ENCODE measurements at places on chromosomes 3 and 15.

GRCh38 chr15:75460646-75461045, 9.2 kb upstream of the SIN3A start:
- DNase-seq = no peak

- DNase-seq = no peak
Observed at GRCh38 chr3:8421267-8421666, 80.4 kb upstream of the LMCD1 start.

DNA sequence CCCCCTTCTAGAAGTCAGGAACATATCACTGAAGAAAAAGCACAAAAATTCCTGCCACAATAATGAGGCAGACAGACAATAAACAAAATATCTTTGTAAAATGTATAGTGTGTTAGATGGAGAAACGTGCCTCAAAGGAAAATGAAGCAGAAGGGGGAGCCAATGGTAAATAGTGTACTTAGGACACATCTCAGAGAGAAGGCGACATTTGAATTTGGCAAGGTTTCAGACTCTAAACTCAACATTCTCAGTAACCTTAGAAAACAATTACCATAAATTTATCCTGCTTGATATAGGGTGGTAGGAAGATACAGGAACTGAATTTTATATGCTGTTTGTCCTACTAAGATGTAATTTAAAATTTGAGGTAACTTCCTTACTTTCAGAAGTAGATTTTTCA, 52.6 kb upstream of the PTX3 start:
- DNase-seq = no peak

DNA sequence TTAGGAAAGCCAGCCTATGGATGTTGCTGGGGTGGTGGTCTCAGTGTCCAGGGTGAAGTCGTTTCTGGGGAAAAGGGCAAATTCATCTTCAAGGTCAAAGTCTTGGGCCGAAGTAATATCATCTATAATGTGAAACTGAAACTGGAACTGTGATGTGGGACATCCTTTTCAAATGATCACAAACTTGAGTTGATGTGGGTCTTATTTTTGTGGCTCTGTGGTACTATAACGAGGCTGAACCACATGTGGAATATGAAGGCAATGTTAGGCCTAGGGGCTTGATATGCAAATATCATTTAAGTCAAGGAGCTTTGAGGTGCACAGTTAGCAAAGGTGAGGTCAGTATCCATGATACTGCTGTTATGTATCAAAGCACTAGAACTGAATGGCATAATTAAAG, 1.5 kb upstream of the CD200R1L start:
- DNase-seq = no peak

- no peak for DNase-seq
Observed at GRCh38 chr15:56631765-56632164, 101.5 kb downstream of the ZNF280D start.

DNA sequence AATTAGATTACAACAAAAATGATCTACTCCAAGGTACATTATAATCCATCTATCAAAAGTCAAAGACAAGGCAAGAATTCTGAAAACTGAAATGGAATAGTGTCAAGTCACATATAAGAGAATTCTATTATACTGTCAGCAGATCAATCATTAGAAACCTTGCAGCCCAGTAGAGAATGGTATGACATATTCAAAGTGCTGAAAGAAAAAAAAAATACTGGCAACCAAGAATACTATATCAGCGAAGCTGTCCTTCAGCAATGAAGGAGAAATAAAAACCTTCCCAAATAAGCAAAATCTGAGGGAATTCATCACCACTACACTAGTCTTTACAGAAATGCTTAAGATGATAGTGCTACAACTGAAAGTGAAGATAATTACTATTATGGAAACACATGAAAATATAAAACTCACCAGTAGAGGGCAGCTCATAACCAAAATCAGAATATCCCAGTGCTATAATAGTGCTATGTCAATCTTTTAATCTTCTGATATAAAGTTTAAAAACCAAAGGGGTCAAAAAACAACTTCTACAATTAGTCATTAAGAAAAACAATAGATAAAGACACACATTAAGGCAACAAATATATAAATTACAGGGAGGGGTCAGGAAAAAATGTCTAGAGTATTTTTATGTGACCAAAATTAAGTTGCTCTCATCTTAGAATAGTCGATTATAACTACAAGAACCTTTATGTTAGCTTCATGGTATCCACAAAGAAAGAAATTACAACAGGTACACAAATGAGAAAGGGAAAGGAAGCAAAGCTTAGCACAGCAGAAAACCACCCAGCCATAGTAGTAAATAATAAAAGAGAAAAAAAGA, 190.7 kb upstream of the CNTN6 start:
- no peak for DNase-seq

All from effector memory CD4-positive, alpha-beta T cell (primary cell).